GM23248 (cell line): ENCODE measurements at places on chromosomes 2 and 18. TPM values are rescaled to one million over a fixed set of nuclear protein-coding genes. Genes with fewer than 3 reads are reported as not detected.

Gene PLCD4
- total RNA-seq = 0.51 and 1.3 TPM in 2 replicates

DNA sequence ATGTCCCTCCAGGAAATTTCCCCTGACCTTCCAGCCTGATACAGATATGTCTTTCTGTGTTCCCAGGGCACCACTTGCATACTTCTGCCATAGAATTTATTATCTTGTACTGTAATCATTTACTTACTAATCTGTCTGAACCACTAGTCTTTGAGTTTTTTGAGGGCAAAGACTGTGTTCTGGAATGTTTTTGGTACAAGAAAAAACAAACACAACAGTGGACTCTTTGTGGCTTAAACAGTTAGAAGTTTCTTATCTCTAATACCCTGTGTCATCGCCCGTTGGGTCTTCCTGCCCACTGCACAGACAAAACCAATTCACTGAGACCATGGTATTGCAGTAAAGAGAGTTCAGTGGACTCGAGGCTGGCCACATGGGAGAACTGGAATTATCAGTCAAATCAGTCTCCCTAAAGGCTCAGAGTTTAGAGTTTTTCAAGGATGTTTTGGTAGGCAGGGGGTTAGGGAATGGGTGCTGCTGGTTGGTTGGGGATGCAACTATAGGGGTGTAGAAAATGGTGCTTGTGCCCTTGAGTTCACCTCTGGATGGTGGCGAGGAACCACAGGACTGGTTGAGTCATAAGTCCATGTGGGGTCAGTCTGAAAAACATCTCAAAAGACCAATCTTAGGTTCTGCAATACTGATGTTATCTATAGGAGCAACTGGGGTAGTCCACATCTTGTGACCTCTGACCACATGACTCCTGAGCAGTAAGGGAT, 20.3 kb downstream of the RALB start:
- no peak for DNase-seq

- no peak for DNase-seq
Observed at GRCh38 chr2:95386031-95386430, 16.5 kb upstream of the FAHD2A start.

DNA sequence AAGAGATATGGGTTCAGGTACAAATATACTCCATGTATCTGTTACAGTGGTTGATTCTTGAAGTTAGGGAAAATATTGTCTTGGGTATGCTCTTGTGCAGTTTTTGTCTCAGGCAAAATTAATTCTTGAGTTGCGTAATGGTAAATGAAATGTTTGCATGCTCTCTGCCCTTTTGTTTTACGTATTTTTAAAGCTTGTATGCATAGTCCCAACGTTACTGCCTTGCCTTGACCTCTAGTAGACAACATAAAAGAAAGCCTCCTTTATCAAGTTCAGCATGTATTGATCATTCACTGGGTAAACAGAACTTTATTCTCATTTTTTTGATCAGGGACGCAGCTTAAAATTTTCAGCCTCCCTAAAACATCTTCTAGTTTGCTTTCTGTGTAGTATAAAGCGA, 283.1 kb downstream of the THSD7B start:
- no peak for DNase-seq

DNA sequence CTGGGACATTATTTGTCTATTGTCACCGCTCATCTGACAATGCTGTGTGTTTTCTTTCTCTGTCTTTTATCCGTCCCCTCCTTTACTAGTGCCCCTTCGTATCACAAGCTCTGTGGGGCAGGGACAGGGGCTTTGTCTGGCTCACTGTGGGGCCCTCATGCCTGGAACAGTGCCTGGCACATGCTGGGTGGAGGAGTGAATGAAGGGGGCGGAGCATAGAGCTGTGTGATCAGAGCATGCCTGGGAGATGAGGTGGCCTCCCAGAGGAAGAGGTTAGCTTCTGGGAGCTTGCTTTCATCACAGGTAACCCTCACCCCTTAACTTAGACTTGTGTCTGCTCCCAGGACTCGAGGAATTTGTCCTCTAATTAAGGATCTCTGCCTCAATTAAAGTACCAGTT, 16.4 kb downstream of the MTCL1 start:
- DNase-seq = peak; percentile 69

GRCh38 chr2:154198866-154199265, 327.1 kb downstream of the GALNT13 start:
- DNase-seq = no peak

Gene KLHL14
- not detected in 2 replicates for total RNA-seq

DNA sequence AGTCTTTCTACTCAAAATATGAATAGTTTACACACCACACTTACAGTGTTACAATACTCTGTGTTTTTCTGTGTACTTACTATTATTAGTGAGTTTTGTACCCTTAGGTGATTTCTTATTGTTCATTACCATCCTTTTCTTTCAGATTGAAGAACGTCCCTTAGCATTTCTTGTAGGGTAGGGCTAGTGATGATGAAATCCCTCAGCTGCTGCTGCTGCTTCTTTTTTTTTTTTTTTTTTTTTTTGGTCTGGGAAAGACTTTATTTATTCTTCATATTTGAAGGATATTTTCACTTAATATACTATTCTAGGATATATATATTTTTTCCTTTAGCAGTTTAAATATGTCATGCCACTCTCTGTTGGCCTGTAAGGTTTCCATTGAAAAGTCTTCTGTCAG, 29.0 kb upstream of the SERPINB2 start:
- DNase-seq = no peak

DNA sequence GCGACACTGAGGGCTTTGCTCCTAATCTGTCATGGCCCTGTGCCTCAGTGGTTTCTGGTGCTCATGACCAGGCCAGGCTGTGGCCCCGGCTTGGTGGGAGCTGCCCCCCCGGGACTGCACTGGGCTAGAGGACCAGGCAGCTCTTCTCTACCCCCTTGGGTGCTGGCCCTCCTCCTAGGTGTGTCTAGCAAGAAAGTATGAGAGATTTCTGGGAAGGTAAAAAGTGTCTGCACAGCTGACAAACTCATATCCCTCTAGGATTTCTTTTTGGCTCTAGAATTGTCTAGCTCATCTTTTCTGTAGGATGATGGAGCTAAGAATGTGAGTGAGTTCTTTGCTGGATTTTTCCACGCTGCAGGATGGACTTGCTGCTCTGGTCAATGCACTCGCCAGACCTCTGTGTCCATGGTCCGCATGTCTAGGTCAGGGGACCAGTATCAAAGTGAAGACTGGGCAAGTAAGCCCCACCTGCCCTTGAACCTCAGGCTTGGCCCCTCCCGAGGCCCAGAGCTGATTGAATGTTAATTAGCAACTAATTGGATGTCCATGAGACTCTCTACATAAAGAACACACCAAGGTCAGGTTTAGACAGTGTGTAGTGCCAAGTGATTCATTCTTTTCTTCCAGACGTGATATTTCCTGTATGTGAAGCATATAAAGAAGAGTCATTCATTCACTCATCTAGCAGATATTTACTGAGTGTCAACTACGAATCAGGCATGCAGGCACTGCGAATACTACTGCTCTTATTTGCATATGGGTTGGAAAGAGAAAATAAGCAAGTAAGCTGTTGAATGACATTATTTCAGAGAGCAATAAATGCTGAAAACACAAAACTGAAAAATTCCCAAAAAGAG, 15.6 kb upstream of the PSD4 start:
- peak; percentile 85 for DNase-seq

Gene CCDC68
- total RNA-seq = 0.11 TPM in 1 of 2 replicates, not detected in the other

- no peak for DNase-seq
Observed at GRCh38 chr2:60868589-60869273, 12.6 kb upstream of the REL start.

Gene FIGN
- 0.51 and 0.76 TPM in 2 replicates for total RNA-seq

Gene PRSS56
- total RNA-seq = not detected in 2 replicates

GRCh38 chr2:98028931-98029717, 33.4 kb upstream of the TMEM131 start:
- DNase-seq = no peak

DNA sequence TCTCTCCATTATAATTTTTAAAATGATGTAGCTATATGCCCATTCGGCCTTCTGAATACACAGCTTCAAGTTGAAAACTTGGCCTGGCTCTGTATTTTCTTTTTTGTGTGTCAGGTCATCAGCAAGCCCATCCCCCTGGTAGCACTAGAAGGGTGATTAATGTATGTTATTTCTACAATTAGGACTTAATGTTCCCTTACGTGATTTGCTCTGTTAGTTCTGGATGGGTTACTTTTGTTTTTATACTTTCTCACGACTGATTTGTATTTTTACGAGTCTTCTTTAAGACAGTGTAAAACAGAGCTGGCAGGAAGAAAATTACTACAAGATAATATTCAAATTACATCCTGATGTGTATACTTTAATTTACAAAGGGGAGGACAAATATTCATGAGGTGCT, 88.4 kb upstream of the RGPD4 start:
- no peak for DNase-seq

- DNase-seq = no peak
Observed at GRCh38 chr2:203900253-203900652, 32.7 kb downstream of the CTLA4 start.

GRCh38 chr2:207434899-207435465, 94.8 kb upstream of the CREB1 start:
- no peak for DNase-seq

- DNase-seq = peak; percentile 63
Observed at GRCh38 chr2:179104736-179105135, 54.8 kb upstream of the CCDC141 start.

GRCh38 chr18:55002261-55002660, 43.0 kb upstream of the CCDC68 start:
- DNase-seq = no peak

DNA sequence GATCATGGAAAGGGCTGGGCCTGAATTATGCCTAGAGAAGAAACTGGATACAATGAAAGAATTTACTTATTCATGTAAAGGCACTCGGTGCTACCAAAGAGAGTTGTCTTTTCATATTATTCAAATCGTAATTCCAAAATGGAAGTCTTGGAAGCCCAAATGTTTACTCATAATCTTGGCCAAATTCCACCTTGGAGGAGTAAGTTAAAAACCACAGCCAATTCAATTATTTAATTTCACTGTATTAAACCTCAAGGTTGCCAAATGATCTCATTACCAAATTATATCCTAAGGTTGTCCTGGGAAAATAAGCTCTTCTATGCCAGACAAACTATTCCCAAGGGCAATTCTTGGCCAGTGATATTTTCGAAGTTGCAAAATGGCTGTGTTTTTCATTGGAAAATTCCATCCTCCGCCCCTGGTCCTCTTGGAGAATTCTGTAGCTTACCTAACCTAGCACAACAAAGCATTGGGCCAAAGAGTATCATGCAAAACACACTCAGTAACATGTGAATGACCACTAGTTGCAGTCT, 11.1 kb upstream of the VPS4B start:
- peak; percentile 76 for DNase-seq

Gene HOXD12
- total RNA-seq = 0.22 TPM in 1 of 2 replicates, not detected in the other

DNA sequence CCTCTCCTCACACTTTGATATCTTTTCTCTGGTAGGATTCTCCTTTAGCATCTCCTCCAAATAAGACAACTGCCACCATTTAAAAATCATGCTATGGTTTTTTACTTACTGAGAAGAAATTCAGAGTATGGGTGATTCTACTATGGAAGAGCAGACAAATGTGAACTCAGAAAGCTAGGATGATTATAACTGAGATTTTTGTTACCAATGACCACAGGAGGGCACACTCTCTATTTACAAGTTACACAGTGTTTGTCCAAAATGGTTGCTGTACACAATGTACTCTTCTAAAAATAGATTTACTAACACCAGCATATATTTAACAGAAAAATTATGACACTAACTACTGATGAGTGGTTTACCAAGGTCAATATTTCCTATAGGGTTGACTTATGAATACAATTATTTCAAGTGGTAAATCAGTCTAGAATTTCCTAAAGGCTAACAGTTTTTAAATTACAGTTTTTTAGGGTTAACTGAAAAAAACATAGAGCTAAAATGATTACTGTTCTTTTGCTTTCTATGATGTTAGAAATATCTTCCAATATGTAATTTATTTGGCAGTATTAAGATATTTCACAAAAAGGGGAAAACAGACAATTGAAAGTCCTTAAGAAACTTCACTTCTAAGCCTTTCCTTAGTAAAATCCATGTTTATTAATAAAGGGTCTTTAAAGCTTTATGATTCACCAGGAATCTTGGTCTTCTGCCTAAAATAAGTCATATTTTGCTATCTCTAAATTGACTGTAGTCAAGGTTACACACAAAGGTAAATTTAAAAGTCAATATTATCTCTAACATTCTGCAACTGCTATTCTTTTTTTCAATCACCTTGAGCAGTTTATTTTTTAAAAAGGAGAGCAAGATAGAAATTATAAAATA, 57.2 kb downstream of the MAP4K3 start:
- DNase-seq = peak; percentile 79
